ENCODE measurements at places on chromosomes 6 and 20. TPM values are rescaled to one million over a fixed set of nuclear protein-coding genes. Genes with fewer than 3 reads are reported as not detected.

- no peak for DNase-seq
Measured at GRCh38 chr6:134368670-134369069, 50.8 kb upstream of the SGK1 start.

Gene TASP1
- 22.4 TPM for total RNA-seq

DNA sequence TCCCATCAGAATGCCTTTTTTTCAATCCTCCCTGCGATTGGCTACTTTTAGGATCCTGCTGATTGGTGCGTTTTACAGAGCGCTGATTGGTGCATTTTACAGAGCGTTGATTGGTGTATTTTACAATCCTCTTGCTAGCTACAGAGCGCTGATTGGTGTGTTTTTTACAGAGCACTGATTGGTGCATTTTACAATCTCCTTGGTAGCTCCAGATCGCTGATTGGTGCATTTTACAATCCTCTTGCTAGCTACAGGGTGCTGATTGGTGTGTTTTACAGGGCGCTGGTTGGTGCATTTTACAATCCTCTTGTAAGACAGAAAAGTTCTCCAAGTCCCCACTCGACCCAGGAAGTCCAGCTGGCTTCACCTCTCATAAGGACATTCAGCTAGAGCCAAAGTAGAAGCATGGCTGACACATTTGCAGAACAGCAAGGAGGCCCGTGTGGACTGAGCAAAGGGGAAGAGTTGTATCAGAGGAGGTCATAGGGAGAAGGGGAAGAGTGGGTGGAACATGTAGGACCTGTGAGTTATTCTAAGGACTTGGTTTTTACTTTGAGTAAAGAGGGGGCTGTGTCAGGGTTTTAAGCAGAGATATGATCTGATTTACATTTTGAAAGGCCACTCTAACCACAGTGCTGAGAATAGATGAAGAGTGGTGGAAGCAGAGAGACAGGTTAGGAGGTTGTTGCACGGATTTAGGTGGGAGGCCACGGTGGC, 2.6 kb downstream of the ALDH5A1 start:
- no peak for DNase-seq

Gene GPR63
- total RNA-seq = 9.7 TPM

Gene LPA
- total RNA-seq = 4.0 TPM

Gene NKAPL
- total RNA-seq = 0.90 TPM

GRCh38 chr20:49284818-49285217, 7.0 kb upstream of the ZNFX1 start:
- DNase-seq = no peak

GRCh38 chr6:11381801-11382513, 149.5 kb upstream of the NEDD9 start:
- DNase-seq = no peak

All from urinary bladder (tissue), 4 donors.